ENCODE measurements at places on chromosomes 16 and 17.
A peak's percentile ranks its signal among the peaks of the same experiment; 100 is the strongest.

DNA sequence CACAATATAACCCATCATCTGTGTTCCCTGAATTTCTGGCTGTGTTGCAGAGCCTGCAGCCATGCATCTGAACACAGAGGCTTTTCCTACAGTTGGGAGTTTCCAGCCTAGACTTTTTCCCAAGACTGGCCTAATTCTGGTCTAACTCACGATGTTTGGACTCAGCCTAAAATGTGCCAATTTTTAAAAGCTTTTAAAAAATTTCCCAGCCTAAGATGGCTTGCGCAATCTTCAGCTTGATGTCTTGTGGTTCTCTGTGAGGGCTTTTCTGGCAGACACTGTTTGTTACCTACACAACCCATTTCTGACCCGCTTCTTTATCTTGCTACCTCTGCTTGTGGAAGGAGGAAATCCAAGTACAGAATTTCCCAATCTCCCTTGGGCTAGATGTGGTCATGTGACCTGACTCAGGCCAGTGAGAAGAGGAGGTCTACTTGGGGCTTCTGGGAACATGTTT, 72.7 kb upstream of the GAS7 start:
- no peak for DNase-seq

DNA sequence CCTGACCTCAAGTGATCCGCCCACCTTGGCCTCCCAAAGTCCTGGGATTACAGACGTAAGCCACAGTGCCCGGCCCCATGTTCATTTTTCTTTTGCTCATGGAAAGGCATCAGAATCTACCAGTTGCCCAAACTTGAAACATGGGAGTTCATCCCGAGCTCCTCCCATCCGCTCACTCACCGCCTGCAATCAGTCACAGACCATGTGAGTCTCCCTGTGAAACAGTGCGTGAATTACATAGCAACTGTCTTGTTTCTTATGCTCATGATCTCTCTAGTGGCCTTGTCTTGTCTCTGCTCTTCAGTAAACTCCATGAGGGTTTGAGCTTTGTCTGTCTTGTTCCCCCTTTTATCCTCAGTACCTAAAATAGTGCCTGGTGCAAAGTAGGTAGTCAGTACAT, 52.1 kb upstream of the TNRC6A start:
- no peak for DNase-seq

DNA sequence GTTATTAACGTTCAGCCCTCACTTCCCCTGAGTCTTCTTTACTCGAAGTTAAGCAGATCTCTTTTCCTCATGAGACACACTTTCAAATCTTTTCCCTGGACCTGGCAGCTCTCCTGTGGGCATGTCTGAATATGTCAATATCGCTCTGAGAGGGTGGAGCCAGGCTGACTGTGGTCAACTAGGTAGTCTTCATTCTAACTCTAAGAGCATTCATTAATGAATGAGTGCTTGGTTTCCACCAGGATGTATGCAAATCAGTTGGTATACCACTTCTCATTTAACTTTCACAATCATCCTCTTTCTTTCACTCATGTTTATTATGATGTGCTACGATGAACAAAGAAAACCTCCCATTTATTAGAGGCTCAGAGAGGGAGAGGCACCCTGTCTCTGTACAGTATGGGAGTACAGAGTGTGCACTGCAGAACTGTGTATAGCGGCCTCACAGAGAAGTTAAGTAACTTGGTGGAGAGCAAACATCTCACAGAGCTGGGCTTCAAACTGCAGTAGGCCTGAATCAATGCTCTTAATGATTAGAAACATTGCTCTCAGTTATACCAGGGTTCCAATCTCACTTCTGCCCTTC, 39.9 kb downstream of the OTOA start:
- no peak for DNase-seq

GRCh38 chr16:87017371-87018012, 299.7 kb downstream of the C16orf95 start:
- DNase-seq, result peak; percentile 46

GRCh38 chr17:50581316-50581715, 20.8 kb downstream of the CACNA1G start:
- DNase-seq, result no peak
